NCI-H2081 treated with DMSO at 0.1 percent for 48 hours (cell line): ENCODE measurements at places on chromosomes 1 and 21.

- no peak for DNase-seq
These were observed 21.8 kb downstream of the FCRL3 start for GRCh38 chr1:157678721-157679120.

- DNase-seq = no peak
These were observed 7.2 kb upstream of the NHLH1 start for GRCh38 chr1:160359559-160360226.

GRCh38 chr1:197788741-197789739, 13.8 kb upstream of the DENND1B start:
- no peak for DNase-seq

DNA sequence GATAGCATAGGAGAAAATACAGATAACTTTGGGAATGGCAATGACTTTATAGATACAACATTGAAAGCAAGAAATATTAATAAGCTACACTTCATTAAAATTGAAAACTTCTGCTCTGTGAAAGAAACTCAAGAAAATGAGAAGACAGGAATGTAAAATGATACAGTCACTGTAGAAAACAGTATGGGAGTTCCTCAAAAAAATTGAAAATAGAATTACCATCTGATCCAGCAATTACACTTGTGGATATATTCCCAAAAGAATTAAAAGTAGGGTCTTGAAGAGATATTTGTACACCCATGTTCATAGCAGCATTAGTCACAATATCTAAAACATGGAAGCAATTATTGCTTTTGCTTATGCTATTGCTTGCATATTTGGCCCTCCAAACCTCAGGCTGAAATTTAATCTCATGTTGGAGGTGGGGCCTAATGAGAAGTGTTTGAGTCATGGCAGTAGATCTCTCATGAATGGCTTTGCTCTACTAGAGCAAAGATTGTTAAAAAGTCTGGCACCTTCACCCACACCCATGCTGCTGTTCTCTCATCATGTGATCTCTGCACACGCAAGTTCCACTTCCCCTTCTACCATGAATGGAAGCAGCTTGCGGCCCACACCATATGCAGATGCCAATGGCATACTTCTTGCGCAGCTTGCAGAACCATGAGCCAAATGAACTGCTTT, 15.3 kb upstream of the AHCYL1 start:
- no peak for DNase-seq

DNA sequence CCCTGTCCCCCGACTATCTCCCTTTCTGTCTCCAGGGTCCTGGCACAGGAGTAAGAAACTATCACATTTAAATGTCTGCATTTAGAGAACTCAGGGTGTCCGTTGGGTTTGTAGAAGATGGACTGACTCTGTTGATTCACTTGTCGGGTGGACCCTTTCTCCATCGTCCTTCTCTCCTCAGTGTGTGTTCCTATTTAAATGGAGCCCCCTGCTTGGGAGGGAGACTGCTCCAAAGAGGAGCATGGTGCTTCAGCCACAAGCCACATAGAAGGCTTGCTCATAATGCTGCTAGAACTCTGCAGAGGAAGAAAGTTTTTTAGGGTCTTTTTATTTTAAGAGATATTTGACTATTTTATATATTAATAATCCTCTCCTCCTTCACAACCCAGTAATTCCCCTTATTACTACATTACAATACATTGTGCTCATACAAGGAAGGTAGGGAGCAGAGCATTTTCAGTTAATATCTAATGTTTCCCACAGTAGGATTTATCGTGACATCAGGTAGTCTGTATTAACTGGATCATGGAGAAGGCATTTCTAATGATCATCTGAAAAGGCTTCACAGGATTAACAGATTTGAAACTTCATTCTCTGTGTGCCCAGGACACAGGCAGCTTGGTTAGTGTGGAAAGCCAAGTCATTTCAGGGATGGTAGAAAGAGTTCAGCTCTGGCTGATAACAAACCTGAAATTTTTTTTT, 13.8 kb downstream of the FGGY start:
- no peak for DNase-seq

DNA sequence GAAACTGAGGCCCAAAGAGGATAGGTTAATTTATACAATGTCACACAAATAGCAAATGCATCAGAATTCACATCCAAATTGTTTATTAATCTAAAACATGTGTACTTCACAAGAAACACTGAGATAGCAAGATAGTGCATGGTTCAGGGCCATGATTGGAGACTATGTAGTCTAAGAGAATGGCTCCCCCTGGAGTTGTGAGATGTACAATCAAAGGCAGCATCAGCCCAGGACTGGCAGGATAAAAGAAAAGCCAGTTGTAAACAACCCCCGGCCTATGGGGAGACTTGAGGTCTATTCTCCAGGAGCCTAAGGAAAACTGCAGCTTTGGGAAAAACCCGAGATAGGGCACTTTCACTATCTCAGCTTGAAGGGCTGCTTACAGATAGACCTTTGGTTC, 511.0 kb downstream of the OMA1 start:
- no peak for DNase-seq

DNA sequence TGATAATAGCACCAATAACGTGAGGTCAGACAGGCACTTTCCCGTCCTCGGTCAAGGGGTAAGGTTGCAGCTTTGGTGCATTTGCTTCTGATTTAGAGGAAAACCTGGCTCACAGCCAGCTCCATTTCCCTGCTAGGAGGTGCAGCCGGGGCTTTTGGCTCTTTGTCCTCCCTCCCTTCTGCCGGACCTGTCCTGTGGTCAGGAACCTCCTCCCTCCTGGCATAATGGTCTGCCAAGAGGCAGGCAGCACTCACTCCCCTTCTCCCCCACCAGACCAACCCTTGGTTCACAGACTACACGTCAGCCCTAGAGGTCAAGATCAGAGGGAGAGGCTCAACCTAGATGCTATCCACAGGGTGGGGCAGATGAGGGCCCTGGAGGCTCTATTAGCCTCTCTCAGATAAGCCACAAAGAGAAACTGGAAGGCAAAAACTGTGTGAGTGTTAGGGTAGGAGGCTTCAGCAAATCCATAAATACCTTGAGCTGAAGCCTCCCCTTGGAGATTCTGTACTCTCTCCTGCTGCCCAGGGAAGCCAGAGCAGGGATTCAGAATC, 64.8 kb downstream of the PLXNA2 start:
- DNase-seq = no peak

GRCh38 chr1:13549521-13549920, 34.1 kb upstream of the PDPN start:
- DNase-seq = no peak

- DNase-seq = no peak
These were observed 57.7 kb upstream of the NUF2 start for GRCh38 chr1:163263818-163264655.

DNA sequence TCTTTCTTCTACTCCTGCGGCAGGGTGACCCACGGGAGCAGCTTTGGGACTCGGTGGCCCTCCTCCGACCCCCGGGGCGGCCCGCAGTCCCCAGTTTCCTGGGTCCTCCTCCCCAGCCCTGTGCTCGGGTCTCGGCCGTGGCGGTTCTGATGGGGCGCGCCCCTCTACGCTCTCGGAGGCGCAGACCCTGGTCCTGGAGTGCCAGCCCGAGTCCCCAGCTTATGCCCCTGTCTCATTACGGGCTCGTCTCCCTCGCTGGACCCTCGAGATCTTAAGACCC, 430 bp downstream of the BTG2 start:
- no peak for DNase-seq

GRCh38 chr1:208868554-208868953, 624.4 kb upstream of the PLXNA2 start:
- no peak for DNase-seq

GRCh38 chr21:42233067-42233961, 14.4 kb downstream of the ABCG1 start:
- DNase-seq = no peak

DNA sequence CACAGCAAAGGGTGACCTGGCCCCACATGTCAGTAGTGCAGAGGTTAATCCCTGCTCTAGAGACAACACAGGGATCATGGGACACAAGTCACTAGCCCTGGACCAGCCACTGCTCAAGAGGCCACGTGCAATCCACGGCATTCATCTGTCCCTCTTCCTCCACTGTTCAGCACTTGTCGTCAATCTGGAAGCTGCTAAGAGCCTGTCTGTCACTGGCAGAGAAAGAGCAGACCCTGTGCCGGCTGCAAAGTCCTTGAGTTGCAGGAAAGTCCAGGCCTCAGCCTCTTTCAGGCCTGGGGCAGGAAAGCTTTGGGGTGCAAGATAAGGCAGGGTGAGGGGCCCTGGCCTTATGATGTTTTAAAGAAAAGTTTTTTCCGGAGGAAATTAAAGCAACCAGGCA, 16.7 kb downstream of the CELA2B start:
- DNase-seq = no peak

DNA sequence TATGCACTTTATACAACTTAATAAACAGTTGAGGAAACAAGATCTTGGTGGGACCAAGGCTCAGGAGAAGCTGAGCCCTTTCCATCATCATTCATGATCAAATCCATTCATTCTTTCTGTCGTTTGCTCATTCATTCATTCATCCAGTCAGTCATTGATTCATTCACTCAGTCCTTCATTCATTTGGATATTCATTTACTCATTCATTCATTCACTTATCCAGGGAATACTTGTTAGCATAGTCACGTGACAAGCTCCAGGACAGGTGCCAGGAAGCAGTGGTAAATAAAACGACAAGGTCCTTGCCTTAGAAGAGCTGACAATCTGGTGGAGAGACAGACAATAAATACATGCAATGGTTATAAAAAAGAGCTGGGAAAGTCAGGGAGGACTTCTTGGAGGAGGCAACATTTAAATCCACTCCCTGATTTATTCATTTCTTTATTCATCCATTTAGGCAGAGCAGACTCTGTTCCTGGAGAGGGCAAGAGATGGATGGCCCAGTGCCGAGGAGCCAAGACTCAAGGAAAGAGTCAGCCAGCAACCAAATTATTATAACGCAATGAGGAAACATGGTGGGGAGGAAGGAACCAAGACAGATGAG, 74.1 kb upstream of the CASZ1 start:
- DNase-seq = no peak

DNA sequence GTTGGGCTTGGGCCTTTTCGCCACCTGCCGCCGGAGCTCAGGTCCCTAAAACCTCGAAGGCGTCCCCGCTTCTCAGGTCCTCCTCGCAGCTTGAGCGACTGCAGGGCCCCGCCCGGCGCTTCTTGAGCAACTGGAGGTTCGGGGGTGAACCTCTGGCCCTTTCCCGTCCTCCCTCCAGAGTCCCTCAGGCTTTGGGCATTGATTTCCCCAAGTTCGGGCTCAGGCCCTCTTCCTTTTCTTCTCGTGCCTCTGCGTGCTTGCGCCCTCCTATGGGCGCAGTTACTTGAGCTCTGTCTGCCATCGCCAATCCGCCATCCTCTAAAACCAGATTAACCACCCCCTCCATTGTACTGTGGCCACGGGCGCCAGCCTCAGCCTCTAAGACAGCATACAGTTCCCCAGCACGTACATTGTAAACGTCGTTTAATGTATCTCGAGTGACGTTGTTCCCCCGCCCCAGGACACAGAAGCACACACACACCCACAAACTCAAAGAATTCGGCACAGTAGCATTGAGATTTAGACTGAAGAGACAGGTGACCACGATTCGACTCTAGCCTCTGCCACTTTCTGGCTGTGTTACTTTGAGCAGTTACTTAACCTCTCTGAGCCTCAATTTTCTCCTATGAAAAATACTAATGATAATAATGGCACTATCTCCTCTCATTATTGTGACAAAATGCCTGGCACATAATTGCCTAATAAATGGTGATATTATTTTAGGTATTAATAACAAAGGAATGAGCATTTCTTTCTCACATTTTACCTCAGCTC, 22.6 kb downstream of the BTG2 start:
- DNase-seq = peak; percentile 76

- DNase-seq = no peak
These were observed 40.8 kb downstream of the RGL1 start for GRCh38 chr1:183845681-183846080.

GRCh38 chr1:208241512-208241911, 2.7 kb downstream of the PLXNA2 start:
- DNase-seq = no peak

GRCh38 chr1:231313661-231314060, 24.0 kb downstream of the EXOC8 start:
- DNase-seq = no peak

GRCh38 chr1:187517546-187517945, 688.8 kb downstream of the PLA2G4A start:
- no peak for DNase-seq

DNA sequence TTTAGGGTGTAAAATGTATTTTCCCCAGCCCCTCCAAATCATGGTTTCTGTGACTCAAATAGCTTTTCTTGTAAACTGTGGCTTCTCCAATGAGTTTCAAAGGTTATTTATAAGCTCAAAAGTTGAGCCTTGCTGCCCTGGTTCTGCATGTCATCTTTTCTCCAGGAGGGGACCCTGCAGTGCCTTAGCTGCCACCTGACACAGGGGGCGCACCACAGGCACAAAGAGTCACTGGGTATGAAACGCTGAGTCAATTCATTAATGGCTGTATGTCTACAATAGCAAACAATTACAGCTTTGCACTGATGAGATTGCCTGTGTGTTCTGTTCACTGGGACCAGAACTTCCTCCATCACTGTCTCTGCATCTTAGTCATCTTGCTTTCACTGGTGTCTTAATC, 100.8 kb downstream of the PCP4 start:
- DNase-seq = no peak

DNA sequence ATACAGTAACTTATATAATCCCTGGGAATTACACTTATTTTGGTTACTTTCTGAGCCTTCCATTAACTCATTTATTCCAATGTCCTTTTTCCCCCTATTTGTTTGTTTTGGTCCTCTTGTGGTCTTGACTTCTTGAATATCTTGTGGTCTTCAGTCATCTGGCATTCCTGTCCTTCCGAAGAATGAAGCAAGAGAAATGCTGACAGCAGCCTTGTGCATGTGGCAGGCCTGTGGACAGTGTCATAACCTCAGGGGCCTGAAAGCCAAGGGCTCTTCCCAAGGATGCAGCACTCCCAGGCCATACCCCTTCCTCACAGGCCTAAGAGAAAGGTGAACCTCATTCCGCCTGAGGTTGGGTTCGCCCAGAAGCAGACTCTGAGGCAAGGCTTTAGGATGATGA, 470.2 kb downstream of the DISC1 start:
- DNase-seq = no peak

- no peak for DNase-seq
These were observed 3.1 kb upstream of the TDRD5 start for GRCh38 chr1:179588425-179589024.
